ENCODE measurements at places on chromosomes 2 and 18.

GRCh38 chr2:86706220-86706619, 13.9 kb upstream of the RMND5A start:
- no peak for DNase-seq

DNA sequence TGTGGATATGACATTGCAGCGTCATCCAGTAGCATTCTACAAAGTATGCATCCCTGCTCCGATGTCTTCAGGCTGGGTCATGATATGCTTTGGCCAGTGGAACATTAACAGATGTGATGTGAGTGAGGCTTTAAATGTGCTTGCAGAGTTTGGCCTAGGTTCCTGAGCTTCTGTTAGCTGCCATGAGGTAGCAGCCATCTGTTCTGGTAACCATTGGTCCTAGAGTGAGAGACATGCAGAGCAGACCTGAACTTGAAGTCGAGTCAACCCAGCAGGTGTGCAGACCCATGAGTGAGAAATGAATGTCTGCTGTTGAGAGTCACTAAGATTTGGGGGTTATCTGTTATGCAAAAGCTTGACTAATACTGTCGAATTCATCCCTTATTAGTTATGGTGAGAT, 73.8 kb upstream of the NABP1 start:
- DNase-seq, result no peak

DNA sequence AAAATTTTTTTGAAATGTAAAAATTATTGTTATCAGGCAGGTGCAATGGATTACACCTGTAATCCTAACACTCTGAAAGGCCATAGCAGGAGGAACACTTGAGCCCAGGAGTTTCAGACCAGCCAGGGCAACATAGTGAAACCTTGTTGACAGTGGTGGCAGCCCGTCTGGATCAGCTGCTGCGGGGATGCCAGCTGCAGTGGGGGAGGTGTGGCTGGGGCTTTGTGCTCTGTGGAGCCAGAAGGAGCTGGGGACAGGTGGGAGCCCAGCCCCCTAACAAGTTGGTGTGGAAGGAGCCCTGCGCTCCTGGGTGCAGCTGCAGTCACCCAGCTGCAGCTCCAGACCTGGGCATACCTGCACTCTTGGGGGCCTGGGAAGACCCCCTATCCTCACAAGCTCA, 182.4 kb upstream of the MC4R start:
- DNase-seq, result no peak

GRCh38 chr18:72458271-72458670, 85.9 kb downstream of the CBLN2 start:
- DNase-seq, result no peak

- DNase-seq, result no peak
These were observed 45.8 kb downstream of the TMEM17 start for GRCh38 chr2:62460175-62460574.

- DNase-seq, result no peak
These were observed 58.1 kb upstream of the TTN start for GRCh38 chr2:178865146-178865936.

DNA sequence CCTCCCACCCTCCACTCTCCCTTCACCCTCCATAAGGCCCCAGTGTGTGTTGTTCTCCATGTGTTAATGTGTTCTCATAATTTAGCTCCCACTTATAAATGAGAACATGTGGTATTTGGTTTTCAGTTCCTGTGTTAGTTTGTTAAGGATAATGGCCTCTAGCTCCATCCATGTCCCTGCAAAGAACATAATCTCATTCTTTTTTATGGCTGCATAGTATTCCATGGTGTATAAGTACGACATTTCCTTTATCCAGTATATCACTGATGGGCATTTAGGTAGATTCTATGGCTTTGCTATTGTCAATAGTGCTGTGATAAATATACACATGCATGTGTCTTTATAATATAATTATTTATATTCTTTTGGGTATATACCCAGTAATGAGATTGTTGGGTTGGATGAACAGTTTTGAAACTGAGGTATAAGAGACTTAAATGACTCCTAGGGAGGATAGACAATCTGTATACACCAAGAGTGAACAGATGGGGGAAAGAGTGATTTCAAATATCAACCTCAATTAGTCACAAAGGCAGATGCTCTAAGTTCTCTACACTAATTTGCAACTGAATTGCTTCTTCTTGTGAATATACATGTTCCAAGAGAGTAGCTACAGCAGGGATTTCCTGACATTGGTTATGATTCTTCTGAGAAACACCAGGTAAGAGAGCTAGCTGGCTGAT, 23.7 kb downstream of the CWC22 start:
- no peak for DNase-seq

GRCh38 chr2:147045113-147045512, 799.7 kb upstream of the ACVR2A start:
- DNase-seq, result peak; percentile 25

DNA sequence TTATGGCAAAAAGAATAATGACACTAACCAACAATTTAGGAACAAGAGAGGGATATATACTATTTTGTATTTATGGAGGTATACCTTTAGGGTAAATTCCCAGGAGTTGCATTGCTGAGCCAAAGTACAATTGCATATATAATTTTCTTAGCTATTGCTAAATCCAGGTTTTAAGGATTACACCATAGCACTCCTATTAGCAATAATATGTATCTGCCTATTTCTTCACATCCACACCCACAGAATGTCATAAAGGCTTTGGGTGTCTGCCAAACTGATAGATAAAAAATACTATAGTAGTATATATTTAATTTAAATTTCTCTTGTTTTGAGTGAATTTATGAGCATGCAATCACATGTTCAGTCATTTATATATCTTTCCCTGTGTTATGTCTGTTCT, 11.5 kb upstream of the SERPINB13 start:
- DNase-seq, result no peak

DNA sequence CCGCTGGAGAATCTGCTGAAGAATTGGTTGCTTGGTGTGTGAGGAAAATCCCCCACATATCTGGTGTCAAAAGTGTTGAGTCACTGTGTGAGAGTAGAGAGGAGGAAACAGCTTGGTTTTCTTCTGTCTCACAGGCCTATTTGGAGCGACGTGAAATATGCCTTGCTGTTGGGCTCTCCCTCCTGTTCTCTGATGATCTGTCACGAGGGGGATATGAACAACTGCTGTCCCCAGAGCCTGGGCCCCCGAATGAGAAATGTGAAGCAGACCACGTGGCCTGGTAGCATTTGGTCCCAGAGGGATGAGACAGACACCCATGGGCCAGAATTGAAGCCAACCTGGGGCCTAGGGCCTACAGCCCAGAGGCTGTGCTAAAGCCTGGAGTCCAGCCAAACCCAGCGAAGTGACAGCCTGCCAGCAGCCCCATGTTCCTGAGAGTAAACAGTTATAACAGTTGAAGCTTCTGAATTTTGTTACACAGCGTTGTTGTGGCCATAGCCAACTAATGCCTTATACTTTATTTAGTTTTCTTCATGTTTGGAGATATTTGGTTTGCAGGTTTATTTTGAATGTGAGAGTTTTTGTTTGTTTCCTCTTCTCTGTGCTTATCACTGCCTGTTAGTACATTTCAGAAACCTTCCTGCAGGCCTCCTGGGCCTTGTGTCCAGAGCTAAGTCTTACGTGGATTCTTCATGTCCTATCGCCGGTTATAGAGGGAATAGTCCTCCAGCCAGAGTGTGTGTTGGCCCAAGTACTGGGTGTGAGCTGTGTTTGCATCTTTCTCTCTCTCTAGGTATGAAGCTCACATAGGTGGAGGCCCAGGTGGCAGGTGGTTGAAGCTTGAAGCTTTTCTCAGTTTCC, 18.7 kb upstream of the COLEC12 start:
- no peak for DNase-seq

- DNase-seq, result no peak
These were observed 108.1 kb upstream of the KCTD1 start for GRCh38 chr18:26656431-26656943.

DNA sequence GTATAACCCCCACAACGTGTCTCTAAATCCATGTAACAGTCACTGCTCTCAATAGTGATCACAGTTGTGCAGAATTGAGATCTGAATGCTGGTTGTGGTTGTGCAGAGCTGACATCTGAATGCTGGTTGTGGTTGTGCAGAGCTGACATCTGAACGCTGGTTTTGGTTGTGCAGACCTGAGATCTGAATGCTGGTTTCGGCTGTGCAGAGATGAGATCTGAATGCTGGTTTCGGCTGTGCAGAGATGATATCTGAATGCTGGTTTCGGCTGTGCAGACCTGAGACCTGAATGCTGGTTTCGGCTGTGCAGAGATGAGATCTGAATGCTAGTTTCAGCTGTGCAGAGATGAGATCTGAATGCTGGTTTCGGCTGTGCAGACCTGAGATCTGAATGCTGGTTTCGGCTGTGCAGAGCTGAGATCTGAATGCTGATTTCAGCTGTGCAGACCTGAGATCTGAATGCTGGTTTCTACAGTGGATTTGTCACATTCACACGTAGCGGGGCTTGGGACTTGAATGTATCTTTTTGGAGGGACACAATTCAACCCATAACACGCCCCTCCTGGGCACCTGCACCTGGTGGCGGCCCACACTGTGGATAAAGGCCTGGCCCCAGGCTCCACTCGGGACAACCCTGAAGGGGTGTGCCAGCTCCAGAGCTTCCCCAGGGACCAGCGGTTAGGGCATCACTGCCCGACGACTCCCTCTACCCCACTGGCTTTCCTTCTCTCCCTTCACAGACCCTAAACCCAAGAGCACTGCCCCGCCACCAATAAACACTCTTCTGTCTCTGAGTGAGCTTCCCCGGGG, 51.1 kb upstream of the SLC66A3 start:
- no peak for DNase-seq

- DNase-seq, result no peak
These were observed 22.2 kb upstream of the SOS1 start for GRCh38 chr2:39142904-39143605.

DNA sequence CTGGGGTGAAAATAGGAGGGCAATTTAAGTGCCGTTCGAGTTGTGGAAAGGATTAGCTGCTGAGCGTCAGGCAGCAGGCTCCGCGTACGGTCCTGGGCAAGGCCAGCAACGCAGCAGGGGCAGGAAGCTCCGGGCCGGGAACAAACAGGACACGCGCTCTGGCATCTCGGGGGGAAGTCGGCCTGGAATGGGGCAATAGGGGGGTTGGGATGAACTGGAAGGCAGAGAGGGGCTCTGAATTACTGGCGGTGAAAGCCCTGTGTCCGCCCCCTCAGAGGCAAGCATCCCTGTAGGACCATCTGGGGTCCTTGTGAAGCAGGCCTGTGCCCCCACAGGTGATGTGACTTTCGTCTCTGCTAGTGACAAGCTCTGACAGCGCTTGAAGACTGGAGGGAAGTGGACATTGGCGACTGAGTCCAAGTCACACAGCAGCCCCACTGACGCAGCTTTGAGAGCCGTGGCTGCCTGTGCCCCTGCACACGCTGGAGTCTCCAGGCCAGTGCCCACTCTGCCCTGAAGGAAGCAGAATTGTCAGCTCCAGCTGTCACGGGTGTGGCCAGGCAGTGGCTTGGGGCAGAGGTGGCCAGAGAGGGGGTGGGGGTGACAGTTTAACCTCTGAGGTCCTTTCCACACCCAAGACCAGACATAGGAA, 22.3 kb downstream of the GPR35 start:
- DNase-seq, result no peak

DNA sequence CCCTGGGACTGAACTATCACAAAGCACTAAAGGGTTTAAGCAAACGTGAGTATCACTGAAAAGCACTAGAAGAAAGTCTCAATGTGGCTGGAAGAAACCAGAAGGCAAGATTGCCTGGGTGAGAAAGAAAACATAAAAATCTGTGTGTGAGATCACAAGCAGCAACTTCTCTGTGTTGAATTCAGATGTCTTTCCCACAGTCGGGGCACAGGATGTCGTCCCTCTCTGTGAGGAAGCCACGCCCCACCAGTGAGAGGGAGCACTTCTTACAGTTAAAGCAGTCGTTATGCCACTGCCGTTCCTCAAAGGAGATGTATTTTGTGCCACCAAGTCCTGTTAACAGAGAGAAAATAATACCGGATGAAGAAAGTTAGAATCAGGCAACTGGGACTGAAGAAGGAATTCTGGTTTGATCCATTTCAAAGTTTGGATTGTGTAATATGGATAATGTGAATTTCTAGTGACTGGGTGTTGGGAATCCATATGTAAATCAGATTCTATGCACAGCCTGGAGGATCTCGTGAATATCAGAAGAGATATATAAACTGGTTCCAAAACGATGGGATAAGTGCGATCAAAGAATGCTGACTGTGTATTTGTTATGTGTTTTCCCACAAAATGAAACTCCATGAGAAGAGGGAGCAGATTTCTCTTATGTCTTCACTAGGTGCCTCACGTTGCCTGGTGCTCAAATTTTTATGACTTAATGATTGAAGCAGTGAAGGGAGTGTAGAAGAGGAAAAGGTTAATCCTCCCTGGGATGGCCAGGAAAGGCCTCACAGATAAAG, 24.0 kb downstream of the C2orf49 start:
- DNase-seq, result no peak

- no peak for DNase-seq
These were observed 106.4 kb upstream of the SMIM21 start for GRCh38 chr18:75533950-75534349.

- DNase-seq, result no peak
These were observed 611.7 kb downstream of the TSN start for GRCh38 chr2:122366969-122367645.

DNA sequence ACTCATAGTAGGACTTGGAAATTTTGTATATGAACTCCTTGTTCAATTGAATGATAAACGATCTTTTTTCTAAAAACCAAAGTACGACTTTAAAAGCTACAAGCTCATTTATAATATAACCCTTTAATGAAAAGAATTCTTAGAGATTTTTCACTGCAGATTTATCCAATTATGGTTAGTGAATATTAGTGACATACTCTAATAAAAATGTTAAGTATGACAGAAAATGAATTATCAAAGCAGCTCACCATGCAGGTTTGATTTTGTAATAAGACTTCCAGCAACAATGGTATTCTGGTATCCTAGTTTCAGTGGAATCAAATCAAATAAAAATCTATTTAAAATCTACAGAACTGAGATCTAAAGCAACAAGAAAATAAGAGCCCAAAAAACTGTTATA, 38.5 kb downstream of the PRPF40A start:
- DNase-seq, result no peak

DNA sequence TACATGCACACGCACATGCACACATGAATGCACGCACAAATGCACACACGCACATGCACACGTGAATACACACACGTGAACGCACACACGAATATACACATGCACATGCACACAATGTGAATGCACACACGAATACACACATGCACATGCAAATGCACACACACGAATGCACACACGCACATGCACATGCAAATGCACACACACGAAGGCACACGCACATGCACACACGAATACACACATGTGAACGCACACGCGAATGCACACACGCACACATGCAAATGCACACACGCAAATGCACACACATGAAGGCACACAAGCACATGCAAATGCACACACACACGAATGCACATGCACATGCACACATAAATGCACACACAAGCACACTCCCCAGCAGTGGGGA, 68.6 kb upstream of the GPC1 start:
- no peak for DNase-seq

GRCh38 chr2:216740557-216741222, 45.3 kb upstream of the IGFBP5 start:
- DNase-seq, result no peak

DNA sequence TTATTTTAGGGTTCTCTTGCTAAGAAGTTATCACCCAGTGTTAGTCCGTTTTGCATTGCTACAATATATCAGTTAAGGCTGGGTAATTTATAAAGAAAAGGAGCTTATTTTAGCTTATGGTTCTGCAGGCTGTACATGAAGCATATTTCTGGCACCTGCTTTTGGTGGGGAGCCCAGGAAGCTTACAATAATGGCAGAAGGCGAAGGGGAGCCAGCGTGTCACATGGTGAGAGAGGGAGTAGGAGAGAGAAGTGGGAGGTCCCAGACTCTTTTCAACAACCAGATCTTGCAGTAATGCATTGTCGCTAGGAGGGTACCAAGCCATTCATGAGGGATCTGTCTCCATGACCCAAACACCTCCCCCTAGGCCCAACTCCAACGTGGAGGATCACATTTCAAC, 688.8 kb upstream of the PIK3C3 start:
- no peak for DNase-seq

Data from head of caudate nucleus (tissue), 42 donors.